ENCODE measurements at places on chromosomes 1 and 21.

- H3K27ac ChIP-seq, result no peak overlapping the region
- H3K4me3 ChIP-seq, result no peak overlapping the region
- no peak for DNase-seq
- H3K27me3 ChIP-seq, result no peaks in the 10 kb centered on the region
- H3K36me3 ChIP-seq, result peaks cover 9% of the 10 kb centered on the region
- peaks cover 14% of the 10 kb centered on the region for H3K4me1 ChIP-seq
Measured at GRCh38 chr1:19466112-19466561, 19.2 kb downstream of the CAPZB start.

DNA sequence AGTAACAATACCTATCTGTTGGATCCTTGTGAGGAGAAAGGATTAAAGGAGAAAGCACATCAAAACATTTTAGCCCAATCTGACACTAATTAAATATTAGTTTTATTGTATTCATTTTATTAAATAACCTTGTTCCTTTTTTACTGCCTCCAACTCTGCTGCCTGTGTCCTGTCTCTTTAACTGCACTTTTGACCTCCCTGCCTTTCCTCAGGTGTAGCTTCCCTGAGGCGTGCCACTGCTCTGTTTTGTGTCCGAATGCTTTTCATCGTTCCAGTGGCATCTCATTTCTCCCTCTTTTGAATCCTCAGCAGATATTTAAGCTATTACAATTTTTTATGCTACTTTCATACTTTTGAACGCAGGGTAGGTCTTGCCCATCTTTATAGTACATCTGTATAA is 10.3 kb downstream of the SPRTN start:
- H3K27ac ChIP-seq, result no peak overlapping the region
- no peaks in the 10 kb centered on the region for H3K4me1 ChIP-seq
- DNase-seq, result no peak
- no peak overlapping the region for H3K4me3 ChIP-seq
- H3K27me3 ChIP-seq, result no peaks in the 10 kb centered on the region
- peaks cover 26% of the 10 kb centered on the region for H3K36me3 ChIP-seq

DNA sequence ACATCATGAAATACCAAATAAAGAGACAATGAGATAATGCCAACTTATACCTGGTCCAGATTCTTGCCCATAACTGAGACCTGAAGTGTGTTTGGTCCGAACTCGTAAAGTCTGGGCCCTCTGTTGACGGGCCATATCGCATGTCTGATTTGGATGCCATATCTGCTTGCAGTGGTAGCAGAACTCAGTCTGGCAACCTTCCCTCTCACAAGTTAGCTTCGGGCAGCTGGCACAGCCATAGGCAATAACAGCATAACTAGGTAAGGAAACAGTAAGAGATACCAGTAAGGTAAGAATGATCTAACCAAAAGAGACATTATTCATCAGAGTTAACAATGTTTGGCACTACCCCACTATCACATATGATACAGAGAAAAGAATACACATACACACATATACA is 15.1 kb downstream of the RNF19B start:
- H3K27me3 ChIP-seq, result no peaks in the 10 kb centered on the region
- peaks cover 21% of the 10 kb centered on the region for H3K4me1 ChIP-seq
- peaks cover 16% of the 10 kb centered on the region for H3K36me3 ChIP-seq
- no peak overlapping the region for H3K4me3 ChIP-seq
- no peak for DNase-seq
- no peak overlapping the region for H3K27ac ChIP-seq

GRCh38 chr1:185774394-185774793 is 40.2 kb downstream of the HMCN1 start:
- H3K36me3 ChIP-seq, result peaks cover 3% of the 10 kb centered on the region
- DNase-seq, result no peak
- no peaks in the 10 kb centered on the region for H3K27me3 ChIP-seq
- H3K4me1 ChIP-seq, result peaks cover 22% of the 10 kb centered on the region
- H3K27ac ChIP-seq, result no peak overlapping the region

DNA sequence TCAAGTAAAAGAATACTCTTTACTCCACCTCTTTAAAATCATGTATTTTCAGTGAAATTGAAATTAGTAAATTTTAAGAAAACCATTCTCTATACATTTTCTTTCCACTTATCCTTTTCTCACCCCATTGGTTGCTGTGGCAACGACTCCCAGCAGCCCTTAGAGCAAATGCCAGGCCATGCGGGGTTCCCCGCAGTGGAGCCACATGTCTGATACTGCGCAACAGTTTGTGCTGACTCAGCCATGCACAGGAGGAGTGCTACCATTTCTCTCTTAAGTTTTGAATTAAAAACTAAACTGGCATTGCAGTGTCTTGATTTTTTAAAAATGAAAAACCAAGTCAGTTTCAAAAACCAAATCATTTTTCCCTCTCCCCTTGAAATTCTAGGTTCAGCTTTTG is 214.1 kb upstream of the L1TD1 start:
- DNase-seq, result no peak
- H3K36me3 ChIP-seq, result peaks cover 2% of the 10 kb centered on the region
- H3K27ac ChIP-seq, result peak overlapping the region; percentile 43
- H3K4me3 ChIP-seq, result no peak overlapping the region
- H3K27me3 ChIP-seq, result no peaks in the 10 kb centered on the region

DNA sequence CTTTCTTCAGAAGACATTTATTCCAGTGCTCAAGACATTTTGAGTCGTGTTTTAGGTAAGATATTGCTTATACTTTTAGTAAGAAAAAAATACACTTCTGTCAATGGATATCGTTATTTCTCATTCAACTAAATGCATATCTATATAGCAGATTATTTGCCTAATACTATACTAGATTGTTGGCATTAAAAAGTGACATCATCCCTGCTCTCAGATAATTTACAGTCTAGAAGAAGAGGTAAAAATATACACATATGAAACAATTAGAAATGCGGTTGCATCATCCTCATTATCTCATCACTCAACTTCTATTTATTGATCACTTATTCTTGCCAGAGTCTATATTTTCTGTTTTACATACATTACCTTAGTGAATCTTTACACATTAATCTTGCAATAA is 367.7 kb downstream of the ADGRL2 start:
- no peak overlapping the region for H3K4me3 ChIP-seq
- DNase-seq, result no peak
- no peaks in the 10 kb centered on the region for H3K27me3 ChIP-seq
- H3K36me3 ChIP-seq, result no peaks in the 10 kb centered on the region
- no peak overlapping the region for H3K27ac ChIP-seq

DNA sequence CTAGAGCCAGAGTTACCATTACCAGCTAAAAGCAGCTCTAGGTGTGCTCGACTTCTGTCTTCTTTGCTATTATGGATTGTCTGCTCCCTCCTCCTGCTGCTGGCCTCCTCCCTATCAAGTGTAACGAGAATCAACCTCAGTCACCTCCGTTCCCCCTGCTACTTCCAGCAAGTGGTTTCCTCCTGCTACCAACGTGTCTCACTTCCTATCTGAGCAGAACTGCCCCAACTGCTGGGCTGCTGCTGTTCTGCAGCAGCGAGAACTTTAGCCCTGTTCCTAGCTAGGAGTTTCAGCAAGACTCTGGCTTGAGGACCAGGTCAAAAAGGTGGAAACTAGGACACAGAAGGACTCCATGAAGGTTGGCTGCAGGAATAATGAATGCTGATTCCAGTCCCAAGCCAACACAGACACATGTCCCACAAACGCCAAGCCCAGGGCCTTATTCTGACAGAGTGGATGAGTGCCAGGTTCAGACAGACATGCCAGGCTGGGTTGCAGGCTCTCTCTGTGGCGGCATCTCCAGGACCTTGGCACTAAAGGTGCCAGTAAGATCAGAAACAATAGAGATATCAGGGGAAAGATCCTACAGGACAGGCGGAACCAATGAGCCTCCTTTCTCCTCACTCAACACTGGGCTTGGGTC is 46.9 kb downstream of the CD34 start:
- H3K27me3 ChIP-seq, result peaks cover 3% of the 10 kb centered on the region
- no peaks in the 10 kb centered on the region for H3K36me3 ChIP-seq
- peaks cover 10% of the 10 kb centered on the region for H3K4me1 ChIP-seq
- DNase-seq, result no peak
- H3K4me3 ChIP-seq, result no peak overlapping the region

GRCh38 chr1:222861062-222861461 is 46.2 kb downstream of the DISP1 start:
- H3K27ac ChIP-seq, result peak overlapping the region; percentile 18
- H3K4me1 ChIP-seq, result peaks cover 15% of the 10 kb centered on the region
- no peak overlapping the region for H3K4me3 ChIP-seq
- no peaks in the 10 kb centered on the region for H3K27me3 ChIP-seq
- DNase-seq, result no peak

DNA sequence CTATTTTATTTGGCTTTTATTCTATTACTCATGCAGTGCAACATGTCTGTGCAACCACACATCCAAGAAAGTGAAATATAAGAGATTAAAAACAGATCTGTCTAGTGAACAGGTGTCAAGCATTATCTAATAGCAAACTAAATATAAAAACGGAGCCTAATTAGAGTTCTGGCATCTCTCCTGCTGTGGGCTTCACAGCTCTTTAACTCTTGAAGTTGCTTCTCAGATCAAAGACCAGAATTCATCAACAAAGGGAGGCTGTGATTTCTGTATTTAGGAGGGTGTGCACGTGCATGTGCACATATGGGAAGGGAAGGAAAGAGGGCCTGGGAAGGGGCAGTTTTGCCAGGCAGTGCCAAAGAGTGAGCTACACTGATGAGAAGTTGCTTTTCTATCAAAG is 81.0 kb downstream of the MIS18A start:
- DNase-seq, result no peak
- no peaks in the 10 kb centered on the region for H3K27me3 ChIP-seq
- no peak overlapping the region for H3K27ac ChIP-seq
- peaks cover 4% of the 10 kb centered on the region for H3K4me1 ChIP-seq

GRCh38 chr21:39094847-39095579 is 88.2 kb downstream of the PSMG1 start:
- H3K4me3 ChIP-seq, result no peak overlapping the region
- no peaks in the 10 kb centered on the region for H3K27me3 ChIP-seq
- DNase-seq, result no peak
- peaks cover 16% of the 10 kb centered on the region for H3K4me1 ChIP-seq
- no peak overlapping the region for H3K27ac ChIP-seq
- no peaks in the 10 kb centered on the region for H3K36me3 ChIP-seq

- no peak overlapping the region for H3K4me3 ChIP-seq
- peaks cover 37% of the 10 kb centered on the region for H3K27me3 ChIP-seq
- no peaks in the 10 kb centered on the region for H3K36me3 ChIP-seq
Measured at GRCh38 chr1:30615816-30616590, 107.4 kb downstream of the MATN1 start.

- H3K4me3 ChIP-seq, result no peak overlapping the region
- H3K27ac ChIP-seq, result no peak overlapping the region
- peaks cover 4% of the 10 kb centered on the region for H3K36me3 ChIP-seq
- H3K27me3 ChIP-seq, result no peaks in the 10 kb centered on the region
- DNase-seq, result no peak
Measured at GRCh38 chr1:231899046-231899445, 272.5 kb downstream of the DISC1 start.

DNA sequence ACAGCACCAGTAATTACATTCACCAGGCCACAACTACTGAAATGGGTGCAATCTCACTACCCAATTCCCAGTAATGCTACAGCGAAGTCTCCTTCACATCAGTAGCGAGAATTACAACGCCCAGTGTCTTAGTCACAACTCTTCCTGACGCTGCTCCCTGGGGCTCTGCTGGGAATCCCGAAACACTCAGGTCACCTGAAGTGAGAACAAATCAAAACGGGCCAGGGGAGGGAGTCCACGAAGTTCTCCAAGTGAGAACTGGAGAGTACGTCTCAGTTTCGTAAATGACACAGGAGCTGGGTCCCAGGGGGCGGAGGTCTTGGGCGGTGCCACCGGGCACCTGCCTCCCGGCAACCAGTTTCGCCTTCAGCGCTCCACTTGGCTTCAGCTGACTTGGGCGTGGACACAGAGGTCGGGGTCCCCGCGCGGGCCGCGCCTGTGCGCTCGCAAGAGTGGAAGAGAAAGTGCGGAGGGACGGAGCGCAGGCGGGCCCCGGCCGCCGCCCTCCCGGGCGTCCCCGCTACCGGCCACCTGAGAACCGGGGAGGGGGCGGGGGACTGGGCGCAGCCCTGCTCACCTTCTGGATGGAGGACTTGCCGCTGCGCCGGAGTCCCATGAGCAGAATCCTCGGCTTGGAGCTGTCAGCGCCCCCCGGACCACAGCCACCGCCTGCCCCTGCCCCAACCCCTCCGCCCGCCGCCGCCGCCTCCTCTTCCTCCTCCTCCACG is 575 bp downstream of the RRAGC start:
- peaks cover 12% of the 10 kb centered on the region for H3K36me3 ChIP-seq
- DNase-seq, result peak; percentile 19
- peak overlapping the region; percentile 87 for H3K4me3 ChIP-seq
- peak overlapping the region; percentile 95 for H3K27ac ChIP-seq
- H3K27me3 ChIP-seq, result no peaks in the 10 kb centered on the region

- H3K4me1 ChIP-seq, result no peaks in the 10 kb centered on the region
- DNase-seq, result no peak
- H3K27ac ChIP-seq, result no peak overlapping the region
- H3K4me3 ChIP-seq, result no peak overlapping the region
- H3K27me3 ChIP-seq, result peaks cover 9% of the 10 kb centered on the region
Measured at GRCh38 chr1:3733883-3734589, 18.2 kb upstream of the CCDC27 start.

GRCh38 chr1:212329105-212329504 is 43.9 kb downstream of the PPP2R5A start:
- H3K36me3 ChIP-seq, result peaks cover 13% of the 10 kb centered on the region
- no peak for DNase-seq
- no peaks in the 10 kb centered on the region for H3K27me3 ChIP-seq
- no peak overlapping the region for H3K27ac ChIP-seq
- no peak overlapping the region for H3K4me3 ChIP-seq

- H3K4me3 ChIP-seq, result no peak overlapping the region
- H3K36me3 ChIP-seq, result no peaks in the 10 kb centered on the region
- no peak overlapping the region for H3K27ac ChIP-seq
- no peak for DNase-seq
- H3K27me3 ChIP-seq, result peaks cover 3% of the 10 kb centered on the region
- no peaks in the 10 kb centered on the region for H3K4me1 ChIP-seq
Measured at GRCh38 chr1:207389728-207390464, 64.2 kb upstream of the CR2 start.

GRCh38 chr1:33244143-33244808 is 12.0 kb upstream of the ZNF362 start:
- H3K27ac ChIP-seq, result peak overlapping the region; percentile 90
- DNase-seq, result no peak
- H3K27me3 ChIP-seq, result no peaks in the 10 kb centered on the region
- H3K36me3 ChIP-seq, result no peaks in the 10 kb centered on the region
- no peak overlapping the region for H3K4me3 ChIP-seq

DNA sequence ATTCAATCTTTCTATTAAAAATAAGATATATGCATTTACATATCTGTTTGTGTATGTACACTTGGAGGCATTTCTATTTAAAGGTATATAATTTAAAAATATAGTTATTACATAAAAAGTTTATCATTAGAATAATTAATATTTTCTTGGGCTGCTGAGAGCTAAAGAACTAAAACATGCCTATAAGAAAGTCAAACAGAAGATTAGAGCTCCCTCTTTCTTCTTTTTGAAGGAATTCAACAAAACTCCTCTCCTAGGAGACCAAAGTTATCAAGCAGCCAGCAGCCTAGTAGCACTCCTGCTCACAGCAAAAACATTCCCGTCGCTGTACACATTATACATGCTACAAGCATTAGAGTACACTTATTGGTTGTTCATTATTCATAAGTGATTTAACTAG is 216.4 kb downstream of the VAV3 start:
- H3K4me1 ChIP-seq, result peaks cover 4% of the 10 kb centered on the region
- H3K4me3 ChIP-seq, result no peak overlapping the region
- no peaks in the 10 kb centered on the region for H3K36me3 ChIP-seq

All from mesothelial cell of epicardium (in vitro differentiated cells).